ENCODE measurements at places on chromosomes 13 and 19.

DNA sequence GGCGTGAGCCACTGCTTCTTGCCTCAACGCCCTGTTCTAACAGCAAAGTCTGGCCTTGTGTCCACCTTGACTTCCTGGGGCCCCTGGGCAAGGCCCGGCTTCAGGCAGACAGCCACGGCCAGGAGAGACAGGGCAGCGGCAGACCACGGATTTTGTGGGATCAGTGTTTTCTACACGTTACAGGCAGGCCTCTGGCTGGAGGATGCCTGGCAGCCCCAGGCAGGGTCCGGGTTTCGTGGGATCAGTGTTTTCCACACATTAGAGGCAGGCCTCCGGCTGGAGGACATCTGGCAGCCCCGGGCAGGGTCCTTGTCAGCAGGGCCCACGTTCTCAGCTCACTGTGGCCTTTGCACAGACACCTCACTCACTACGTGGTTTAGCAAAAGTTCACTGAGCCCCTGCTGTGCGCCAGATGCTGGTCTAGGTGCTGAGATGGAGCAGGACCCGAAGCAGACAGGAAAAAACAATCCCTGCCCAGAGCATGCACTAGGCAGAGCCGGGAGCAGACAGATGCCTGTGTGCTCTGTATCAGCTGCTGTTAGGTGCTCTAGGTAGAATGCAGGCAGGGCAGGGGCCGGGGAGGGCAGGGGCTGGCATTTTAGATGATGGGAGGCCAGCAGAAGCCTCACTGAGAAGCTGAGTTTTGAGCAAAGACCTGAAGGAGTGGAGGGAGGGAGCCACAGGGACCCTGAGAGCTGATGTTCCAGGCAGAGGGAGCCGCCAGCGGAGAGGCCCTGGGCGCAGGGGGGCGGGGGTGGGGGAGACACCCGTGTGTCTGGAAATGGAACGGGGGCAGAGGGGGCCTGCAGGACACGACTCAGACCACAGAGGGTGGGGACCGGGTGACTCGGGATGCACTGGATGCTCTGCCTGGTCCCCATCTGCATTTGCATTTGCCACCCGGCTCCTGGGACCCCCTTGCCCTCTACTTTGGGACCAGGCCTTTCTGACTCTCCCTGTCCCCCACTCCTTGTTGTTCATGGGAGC, 25.0 kb upstream of the NCCRP1 start:
- no peak for DNase-seq

DNA sequence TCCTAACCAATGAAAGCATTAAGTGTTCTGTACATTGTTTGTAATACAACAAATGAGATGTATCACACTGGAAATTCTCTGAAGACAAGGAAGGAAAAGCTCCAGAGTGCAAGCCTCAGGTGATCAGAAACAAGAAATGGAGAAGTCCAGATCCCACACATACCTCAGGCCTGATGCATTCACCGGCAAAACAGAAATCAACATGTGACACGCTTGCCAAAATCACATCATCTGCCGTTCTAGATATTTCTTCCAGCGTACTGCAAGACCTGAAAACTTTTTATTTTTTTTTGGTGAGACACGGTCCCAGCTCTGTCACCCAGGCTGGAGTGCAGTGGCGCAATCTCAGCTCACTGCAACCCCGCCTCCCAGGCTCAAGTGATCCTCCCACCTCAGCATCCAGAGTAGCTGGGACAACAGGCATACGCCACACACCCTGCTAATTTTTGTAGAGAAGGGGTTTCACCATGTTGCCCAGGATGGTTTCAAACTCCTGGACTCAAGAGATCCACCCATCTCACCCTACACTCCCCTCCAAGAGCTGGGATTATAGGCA, 48.6 kb downstream of the FOXO1 start:
- DNase-seq: no peak

DNA sequence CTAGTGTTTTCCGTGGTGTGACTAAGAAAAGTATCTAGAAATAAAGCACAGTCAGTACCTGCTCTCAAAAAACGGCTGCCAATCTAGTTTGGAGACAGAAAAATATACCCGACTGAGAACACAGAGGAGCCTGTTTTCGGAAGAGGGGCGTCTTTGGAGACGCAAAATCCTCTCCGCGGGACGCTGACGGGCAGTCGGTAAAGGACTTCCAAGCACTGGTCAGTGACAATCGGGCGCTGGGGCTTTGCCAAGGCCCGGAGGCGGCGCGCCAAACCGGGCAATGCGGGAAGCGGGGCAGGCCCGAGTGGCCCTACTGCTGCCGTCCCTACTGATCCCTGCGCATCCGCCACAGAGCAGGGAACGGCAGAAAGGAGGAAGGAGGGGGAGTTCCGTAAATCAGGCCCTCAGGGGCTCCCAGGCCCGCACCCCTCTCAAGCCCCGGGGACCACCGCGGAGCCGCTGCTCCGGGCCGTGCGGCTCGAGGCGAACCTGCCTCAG, 588 bp upstream of the DPY19L3 start:
- peak; percentile 76 for DNase-seq

DNA sequence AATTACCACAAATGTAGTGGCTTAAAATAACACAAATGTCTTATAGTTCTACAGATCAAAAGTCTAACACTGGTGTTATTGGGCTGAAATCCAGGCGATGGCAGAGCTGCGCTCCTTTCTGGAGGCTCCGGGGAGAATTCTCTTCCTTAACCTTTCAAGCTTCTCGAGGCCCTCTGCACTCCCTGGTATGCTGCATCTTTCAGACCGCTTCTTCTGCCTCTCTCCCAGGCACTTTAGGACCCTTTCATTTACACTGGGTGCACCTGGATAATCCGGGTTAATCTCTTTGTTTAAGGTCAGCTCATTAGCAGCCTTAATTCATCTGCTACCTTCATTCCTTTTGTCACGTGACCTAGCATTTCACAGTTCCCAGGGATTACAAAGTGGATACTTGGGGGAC, 211.3 kb upstream of the RFC3 start:
- DNase-seq: no peak

GRCh38 chr13:104944176-104944575, 1591.3 kb downstream of the EFNB2 start:
- DNase-seq: no peak

- no peak for DNase-seq
Measured at GRCh38 chr19:54254195-54254906, 2.7 kb downstream of the LILRB5 start.

DNA sequence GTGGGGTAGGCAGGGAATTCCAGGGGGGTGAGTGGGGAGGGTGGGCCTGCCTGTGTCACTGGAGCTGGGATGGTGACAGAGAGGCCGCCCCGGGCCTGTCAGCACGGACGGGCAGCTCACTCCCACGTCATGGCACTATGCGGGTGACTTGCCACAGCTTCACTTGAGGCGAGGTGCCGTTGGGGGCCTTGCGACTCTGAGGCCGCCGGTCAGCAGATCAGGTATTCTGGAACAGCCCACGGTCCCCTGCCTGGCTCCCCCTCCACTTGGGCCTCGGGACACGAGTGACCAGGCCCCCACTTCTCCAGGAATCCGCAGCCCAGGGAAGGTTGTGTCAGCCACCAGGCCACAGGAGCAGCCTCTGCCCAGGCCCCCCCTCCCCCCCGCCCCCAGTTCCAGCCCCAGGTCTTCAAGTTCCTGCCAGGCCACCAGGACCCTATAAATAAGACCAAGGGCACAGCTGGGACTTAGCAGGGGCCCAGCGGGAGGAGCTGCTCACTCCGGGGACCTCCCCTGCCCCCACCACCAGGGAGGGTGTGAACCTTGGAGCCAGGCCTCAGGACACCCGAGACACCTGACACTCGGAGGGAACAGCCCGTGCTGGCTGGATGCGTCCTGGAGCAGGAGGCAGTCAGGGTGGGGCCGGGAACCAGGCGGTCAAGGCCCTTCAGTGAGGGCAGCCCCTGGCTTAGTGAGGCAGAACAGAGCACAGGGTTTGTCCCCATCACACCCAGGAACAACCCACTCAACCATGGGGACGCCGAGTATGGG, 2.7 kb upstream of the MIDN start:
- no peak for DNase-seq

GRCh38 chr19:7595466-7596133, at the start of gene CAMSAP3:
CAMSAP3 (plus strand) TSS chr19:7595863; CDS start chr19:7596003, 140 bp downstream.
- DNase-seq: no peak

DNA sequence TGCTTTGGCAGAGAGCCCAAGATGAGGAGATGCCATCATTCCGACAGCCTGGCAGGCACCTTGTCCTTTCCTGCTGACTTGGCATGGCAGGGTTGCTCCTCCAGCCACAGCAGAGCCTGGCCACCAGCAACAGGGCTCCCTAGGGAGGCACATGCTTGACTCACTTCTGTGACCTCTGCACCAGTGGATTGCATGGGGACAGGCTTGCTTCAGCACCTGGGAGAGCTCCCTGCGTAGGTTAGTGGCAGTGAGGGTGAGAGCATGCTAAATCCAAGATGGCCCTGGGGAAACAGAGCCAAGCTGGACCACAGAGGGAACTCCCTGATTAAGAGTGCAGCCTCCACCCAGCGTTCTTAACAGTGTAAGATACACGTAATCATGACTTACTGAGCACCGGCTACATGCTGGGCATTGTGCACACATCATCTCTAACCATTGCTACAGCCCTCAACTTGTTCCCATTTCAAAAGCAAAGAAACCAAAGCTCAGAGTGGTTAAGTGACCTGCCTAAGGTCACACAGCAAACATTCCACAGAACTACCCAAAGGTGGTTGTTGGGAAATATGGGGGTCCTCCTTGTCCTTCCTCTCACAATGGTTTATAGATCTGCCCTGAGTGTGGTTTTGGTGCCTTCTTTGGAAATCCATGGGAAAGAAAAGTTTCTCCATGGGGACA, 116.6 kb upstream of the UQCRFS1 start:
- peak; percentile 51 for DNase-seq

DNA sequence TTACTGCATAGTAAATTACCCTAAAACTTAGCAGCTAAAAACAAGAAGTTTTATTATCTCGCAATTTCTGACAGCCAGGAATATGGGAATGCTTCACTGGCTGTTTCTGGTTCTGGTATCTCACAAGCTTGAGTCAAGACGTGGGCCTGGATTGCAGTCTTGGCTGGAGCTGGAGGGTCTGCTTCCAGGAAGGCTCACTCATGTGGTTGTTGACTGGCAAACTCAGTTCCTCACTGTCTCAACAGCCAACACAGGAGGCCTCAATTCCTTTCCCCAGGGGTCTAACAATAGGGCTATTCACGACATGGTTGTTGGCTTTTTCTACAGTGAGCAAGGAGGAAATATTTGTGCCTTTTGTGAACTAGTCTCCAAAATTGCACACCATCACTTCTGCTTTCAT, 146.3 kb downstream of the GPC5 start:
- DNase-seq: no peak

DNA sequence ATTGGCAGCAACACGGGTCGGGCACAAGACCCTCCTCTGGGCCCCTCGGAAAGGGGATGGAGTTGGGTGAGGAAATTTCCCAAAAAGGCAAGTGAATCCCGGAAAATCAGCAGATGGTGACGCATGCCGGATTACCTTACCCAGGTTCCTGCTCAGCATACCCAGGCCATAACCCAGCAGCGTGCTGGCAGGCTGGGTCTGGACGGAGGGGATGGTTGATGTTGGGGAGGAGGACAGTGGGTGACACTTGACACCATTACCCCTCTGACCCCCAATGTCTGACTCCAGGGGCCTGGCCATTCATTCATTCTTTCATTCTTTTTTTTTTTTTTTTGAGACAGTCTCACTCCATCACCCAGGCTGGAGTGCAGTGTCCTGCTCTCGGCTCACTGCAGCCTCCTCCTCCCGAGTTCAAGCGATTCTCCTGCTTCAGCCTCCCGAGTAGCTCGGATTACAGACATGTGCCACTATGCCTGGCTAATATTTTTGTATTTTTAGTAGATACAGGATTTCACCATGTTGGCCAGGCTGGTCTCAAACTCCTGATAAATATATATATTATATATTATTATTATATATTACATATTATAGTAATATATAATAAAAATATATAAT, 799 bp downstream of the PVR start:
- peak; percentile 59 for DNase-seq

GRCh38 chr19:41001243-41001971, 10.3 kb downstream of the CYP2B6 start:
- DNase-seq: no peak

- DNase-seq: no peak
Measured at GRCh38 chr13:93851236-93851635, 624.6 kb downstream of the GPC6 start.

- DNase-seq: no peak
Measured at GRCh38 chr13:46213242-46213641, 1.5 kb downstream of the LRRC63 start.

DNA sequence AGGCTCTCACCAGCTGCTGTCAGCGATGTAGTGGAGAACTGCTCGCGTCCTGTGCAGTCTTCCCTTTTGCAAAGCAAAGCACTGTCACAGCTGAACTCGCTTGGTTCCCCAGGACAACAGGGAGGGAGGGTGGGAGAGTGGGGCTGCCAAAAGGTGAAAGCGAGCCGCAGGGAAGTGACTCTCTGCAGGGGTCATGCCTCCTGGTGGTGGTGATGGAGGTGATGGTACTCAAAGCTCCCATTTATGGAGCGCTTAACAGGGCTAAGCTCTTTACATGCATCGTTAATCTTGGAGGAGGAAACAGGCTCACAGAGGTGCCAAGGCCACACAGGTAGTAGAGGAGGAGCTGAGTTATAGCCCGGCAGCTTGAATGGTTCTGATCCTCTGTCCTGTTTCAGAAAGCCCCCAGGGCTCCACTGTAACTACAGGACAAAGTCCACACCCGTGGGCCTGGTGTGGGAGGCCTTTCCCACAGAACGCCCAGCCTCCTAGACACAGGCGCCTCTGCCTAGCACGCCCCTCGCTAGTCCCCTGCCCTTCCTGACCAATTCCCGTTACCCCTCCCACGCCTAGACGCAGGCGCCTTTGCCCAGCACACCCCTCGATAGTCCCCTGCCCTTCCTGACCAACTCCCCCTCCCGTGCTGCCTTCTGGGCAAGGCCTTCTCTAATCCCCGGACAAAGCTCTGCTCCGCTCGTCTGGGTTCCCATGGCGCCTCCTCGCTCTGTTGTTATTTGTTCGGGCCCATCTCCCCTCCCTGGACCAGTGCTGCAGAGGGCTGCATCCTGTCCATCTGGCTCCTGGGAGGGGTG, 10.7 kb downstream of the PPP1R37 start:
- DNase-seq: no peak

- DNase-seq: no peak
Measured at GRCh38 chr13:74316547-74316946, 182.3 kb upstream of the KLF12 start.

GRCh38 chr19:12745166-12745897, 6.3 kb upstream of the BEST2 start:
- no peak for DNase-seq

All from left hindlimb (tissue), 1 donor.